ENCODE measurements at places on chromosomes 11 and 22. TPM values are rescaled to one million over a fixed set of nuclear protein-coding genes. Genes with fewer than 3 reads are reported as not detected.

DNA sequence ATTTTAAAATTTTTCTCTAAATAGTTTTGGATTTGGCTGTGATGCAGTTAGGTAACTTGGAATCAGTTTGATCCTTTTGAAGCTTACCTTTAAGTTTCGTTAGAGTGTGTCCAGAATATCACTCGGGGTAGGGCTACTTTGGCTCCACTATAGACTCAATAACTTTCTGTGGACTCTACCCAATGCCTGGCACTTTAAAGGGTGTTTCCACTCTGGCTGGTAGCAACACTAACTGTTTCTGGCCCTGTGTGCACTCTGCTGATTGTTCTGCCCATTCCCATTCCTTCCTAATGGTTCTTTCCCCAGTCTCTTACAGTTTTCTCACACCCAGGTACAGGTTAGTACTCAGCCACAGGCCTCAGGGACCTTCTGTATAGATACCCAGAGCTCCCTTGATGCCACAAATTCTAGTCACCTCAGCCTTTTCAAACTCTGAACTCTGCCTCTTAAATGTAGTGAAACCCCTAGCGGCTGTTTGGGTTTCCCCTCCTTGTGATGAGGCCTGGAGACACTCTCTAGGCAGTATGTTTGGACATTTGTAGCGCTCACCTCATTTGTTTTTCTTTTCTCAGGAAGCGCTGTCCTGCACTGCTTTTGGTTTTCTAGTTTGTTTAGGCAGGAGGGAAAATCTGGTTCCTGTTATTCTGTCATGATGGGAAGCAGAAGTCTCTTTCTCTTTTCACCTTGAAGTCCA is 16.8 kb downstream of the CUL5 start:
- no peak for DNase-seq

- DNase-seq, result no peak
Measured at GRCh38 chr22:37697538-37697835, 639 bp downstream of the TRIOBP start.

GRCh38 chr22:27459999-27460398 is 341.6 kb downstream of the MN1 start:
- DNase-seq, result no peak

DNAJB7 gene
- total RNA-seq, result not detected

DNA sequence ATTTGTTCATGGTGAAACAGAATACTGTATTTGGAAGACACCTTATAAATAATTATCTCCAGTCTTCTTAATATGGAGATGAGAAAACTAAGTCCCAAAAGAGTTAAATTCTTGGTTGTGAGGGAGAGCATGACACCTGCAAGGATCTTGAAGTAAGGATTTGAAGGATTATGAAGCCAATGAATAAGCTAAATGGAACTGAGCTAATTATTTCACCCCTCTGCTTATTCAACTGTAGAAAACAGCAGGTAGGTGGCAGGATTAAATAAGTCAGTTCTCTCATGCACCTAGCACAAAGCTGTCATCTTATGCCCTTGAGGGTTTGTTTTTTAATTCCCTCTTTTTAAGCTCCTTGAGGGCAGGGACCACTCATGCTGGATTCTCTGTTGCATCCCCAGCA is 457.3 kb downstream of the ETS1 start:
- no peak for DNase-seq

- DNase-seq, result no peak
Measured at GRCh38 chr11:34509336-34509876, 4.2 kb downstream of the ELF5 start.

- DNase-seq, result no peak
Measured at GRCh38 chr22:26170795-26171580, 1.7 kb downstream of the SEZ6L start.
